K562 (cell line): ENCODE measurements at places on chromosomes 2 and 18. TPM values are rescaled to one million over a fixed set of nuclear protein-coding genes. Genes with fewer than 3 reads are reported as not detected.
A peak's percentile ranks its signal among the peaks of the same experiment; 100 is the strongest.

The MEP1B gene
- total RNA-seq = not detected in 2 replicates

DNA sequence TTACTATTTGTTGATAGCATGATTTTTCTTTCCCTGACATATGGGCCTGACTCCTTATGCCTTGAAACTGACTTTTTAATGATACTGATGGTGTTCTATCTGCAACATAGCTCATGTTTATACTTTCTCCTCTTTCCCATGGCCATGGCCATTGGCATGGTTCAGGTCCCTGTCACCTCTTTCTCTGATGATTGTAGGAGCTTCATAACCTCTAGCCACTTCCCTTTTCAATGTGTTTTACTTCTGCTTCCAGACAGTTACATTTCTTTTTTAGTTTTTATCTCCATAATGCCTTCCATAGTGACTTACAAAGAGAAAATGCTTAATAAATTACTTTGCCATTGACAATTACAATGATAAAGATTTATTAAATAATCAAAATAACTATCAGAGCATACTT lies 177.9 kb upstream of the SETBP1 start:
- no peak for DNase-seq
- H3K4me3 ChIP-seq = no peak overlapping the region
- no peak overlapping the region for H3K27ac ChIP-seq
- H3K4me1 ChIP-seq = no peaks in the 10 kb centered on the region
- no peaks in the 10 kb centered on the region for H3K36me3 ChIP-seq

DNA sequence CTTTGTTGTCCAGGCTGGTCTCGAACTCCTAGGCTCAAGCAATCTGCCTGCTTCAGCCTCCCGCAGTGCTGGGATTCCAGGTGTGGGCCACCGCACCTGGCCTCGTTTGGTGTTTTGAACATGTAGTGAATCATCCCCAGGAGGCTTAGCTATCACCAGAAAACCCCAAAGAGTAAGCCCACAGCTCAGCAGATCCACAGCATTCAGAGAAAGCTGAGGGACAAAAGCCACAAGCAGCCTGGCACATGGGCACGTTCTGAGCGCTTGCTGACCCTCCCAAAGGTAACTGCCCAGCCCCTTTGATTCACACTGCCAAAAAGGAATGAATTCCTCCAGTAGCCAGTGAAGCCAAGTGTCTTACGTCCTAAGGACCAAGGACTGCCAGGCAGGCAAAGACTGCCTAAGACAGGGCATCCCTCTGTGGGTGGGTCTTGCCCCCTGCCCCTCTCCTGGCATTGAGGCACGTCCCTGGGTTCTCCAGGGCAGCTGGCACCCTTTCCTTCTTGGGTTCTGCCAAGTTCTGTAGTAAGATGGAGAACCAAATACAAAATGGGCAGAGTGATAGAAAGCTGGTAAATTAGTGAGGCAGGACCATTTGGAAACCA lies 31.7 kb downstream of the MBP start:
- H3K27ac ChIP-seq = no peak overlapping the region
- DNase-seq = no peak
- no peaks in the 10 kb centered on the region for H3K4me1 ChIP-seq

- H3K27ac ChIP-seq = no peak overlapping the region
- H3K36me3 ChIP-seq = no peaks in the 10 kb centered on the region
- H3K4me1 ChIP-seq = no peaks in the 10 kb centered on the region
- peaks cover 16% of the 10 kb centered on the region; the same call in 2 of the 3 replicates for H3K27me3 ChIP-seq
- DNase-seq = no peak
These were observed 160.7 kb upstream of the HDAC4 start for GRCh38 chr2:239561446-239562001.

DNA sequence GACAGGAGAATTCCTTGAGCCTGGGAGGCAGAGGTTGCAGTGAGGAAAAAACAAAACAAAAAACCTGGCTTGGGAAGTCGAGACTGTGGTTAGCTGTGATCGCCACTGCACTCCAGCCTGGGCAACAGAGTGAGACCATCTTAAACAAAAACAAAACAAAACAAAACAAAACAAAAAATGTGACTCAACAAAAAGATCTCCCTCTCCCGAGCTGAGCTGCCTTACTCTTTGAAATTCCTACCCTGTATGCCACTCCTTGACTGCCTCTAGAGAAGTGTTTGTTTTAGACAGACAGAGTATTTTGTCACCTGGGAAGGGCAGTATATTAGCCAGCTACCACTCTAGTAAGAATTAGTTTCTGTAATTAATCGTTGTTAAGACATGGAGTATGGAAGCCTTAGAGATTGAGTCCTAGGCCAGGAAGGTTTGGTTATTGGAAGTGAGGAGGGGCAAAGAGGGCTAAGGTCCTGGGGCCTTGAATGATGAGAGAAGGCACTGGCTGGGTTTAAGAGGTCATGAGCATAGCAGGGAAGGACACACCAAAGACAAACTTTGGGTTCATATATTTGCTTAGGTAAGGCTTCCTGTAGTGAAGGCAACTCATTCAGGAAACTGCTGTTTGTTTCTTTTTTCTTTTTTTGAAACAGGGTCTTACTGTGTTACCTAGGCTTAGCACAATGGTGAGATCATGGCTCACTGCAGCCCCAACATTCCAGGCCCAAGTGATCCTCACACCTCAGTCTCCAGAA lies 56.0 kb downstream of the HAUS1 start:
- no peak overlapping the region; the same call in 2 of the 3 replicates for H3K27ac ChIP-seq
- H3K4me3 ChIP-seq = no peak overlapping the region
- no peak for DNase-seq
- H3K36me3 ChIP-seq = no peaks in the 10 kb centered on the region

GRCh38 chr18:46320297-46320696 lies 216.1 kb downstream of the HAUS1 start:
- peak; percentile 35 for DNase-seq
- no peak overlapping the region for H3K27ac ChIP-seq
- no peaks in the 10 kb centered on the region for H3K36me3 ChIP-seq
- H3K4me3 ChIP-seq = no peak overlapping the region
- H3K27me3 ChIP-seq = peaks cover 14% of the 10 kb centered on the region
- no peaks in the 10 kb centered on the region for H3K4me1 ChIP-seq

- H3K36me3 ChIP-seq = no peaks in the 10 kb centered on the region
- no peaks in the 10 kb centered on the region for H3K4me1 ChIP-seq
- peaks cover 10% of the 10 kb centered on the region; the same call in 2 of the 3 replicates for H3K27me3 ChIP-seq
- DNase-seq = no peak
- no peak overlapping the region for H3K4me3 ChIP-seq
These were observed 27.4 kb upstream of the MC5R start for GRCh38 chr18:13796515-13796914.

- H3K4me3 ChIP-seq = no peak overlapping the region
- H3K27ac ChIP-seq = no peak overlapping the region
- H3K27me3 ChIP-seq = no peaks in the 10 kb centered on the region
These were observed 98.6 kb upstream of the EPB41L5 start for GRCh38 chr2:119914266-119914665.

The ZNF804A gene
- total RNA-seq = 0.47 and 0.73 TPM in 2 replicates

The MLPH gene
- total RNA-seq = 0.22 and 0.65 TPM in 2 replicates

GRCh38 chr2:44535376-44535775 lies 173.6 kb downstream of the CAMKMT start:
- H3K4me3 ChIP-seq = no peak overlapping the region
- H3K27me3 ChIP-seq = no peaks in the 10 kb centered on the region
- DNase-seq = no peak
- no peaks in the 10 kb centered on the region for H3K4me1 ChIP-seq
- no peaks in the 10 kb centered on the region for H3K36me3 ChIP-seq
- no peak overlapping the region for H3K27ac ChIP-seq

DNA sequence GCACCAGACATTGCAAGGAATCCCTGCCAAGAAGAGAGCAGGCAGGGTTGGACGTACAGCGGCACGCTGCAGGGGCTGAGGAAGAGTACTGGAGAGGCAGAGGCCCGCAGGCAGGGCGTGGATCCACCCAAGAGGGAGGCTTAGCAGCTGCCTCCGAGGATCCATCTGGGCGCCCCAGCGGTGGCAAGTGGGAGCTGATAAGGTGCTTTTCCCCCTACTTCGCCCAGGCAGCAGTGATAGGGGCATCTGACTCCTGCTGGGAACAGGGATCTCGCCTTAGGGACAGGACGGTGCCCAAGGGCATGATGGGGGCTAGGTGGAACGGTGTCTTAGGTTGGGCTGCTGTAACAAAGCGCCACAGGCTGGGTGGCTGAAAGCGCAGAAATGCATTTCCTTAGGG lies 67.4 kb upstream of the HS6ST1 start:
- H3K36me3 ChIP-seq = no peaks in the 10 kb centered on the region
- H3K4me1 ChIP-seq = peaks cover 6% of the 10 kb centered on the region; the same call in 2 of the 3 replicates
- H3K27ac ChIP-seq = no peak overlapping the region
- H3K27me3 ChIP-seq = peaks cover 21% of the 10 kb centered on the region
- no peak overlapping the region for H3K4me3 ChIP-seq
- DNase-seq = no peak

GRCh38 chr2:117087535-117088291 lies 726.8 kb upstream of the DDX18 start:
- no peak overlapping the region for H3K4me3 ChIP-seq
- H3K36me3 ChIP-seq = no peaks in the 10 kb centered on the region
- no peak overlapping the region for H3K27ac ChIP-seq
- no peak for DNase-seq
- H3K4me1 ChIP-seq = no peaks in the 10 kb centered on the region

- H3K4me3 ChIP-seq = no peak overlapping the region
- no peaks in the 10 kb centered on the region for H3K36me3 ChIP-seq
- no peak for DNase-seq
- H3K4me1 ChIP-seq = peaks cover 3% of the 10 kb centered on the region; the same call in 1 of the 2 replicates
- peak overlapping the region; percentile 60 for H3K27ac ChIP-seq
These were observed 31.7 kb upstream of the EIF2AK3 start for GRCh38 chr2:88658881-88659537.

DNA sequence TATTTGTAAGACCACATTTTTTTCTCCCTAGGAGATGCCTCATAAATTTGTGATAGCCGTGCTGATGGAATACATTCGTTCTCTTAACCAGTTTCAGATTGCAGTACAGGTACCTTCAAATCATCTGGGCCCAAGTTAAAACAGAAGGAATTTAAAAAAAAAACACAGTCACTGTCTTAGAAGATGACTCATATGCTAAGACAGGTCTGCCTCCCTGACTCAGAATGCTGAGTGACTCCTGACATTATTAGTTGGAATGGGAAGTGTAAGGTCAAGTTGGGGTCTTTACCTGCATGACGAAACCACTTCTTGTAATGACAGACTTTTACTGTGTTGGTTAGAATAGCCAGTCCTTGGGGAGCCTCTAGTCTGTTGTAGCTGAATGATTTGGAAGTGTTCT lies 26.3 kb downstream of the RMC1 start:
- peak overlapping the region; percentile 95; the same call in 2 of the 3 replicates for H3K27ac ChIP-seq
- H3K27me3 ChIP-seq = no peaks in the 10 kb centered on the region
- peaks cover 14% of the 10 kb centered on the region for H3K4me1 ChIP-seq
- DNase-seq = peak; percentile 71

DNA sequence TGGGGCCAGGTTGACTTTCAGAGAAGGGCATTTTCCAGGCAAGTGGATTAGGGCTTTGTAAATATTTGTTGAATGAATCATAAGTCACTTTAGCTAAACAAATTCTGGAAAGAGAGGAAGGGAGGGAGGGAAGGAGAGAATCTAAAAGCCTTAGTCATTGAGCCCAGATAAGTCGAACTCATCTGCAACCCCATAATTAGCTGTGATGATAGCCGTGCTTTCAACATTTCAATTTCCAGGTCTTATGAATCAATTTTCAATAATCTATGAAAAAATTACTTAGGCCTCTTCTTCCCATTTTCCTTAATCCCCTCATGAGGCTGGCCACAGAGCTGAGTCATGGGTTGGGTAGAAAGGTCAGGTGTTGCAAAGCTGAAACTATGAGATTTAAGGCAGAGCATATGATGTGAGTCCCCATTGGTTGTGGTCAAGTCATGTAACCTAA lies 111.9 kb upstream of the MAPRE2 start:
- no peaks in the 10 kb centered on the region for H3K36me3 ChIP-seq
- no peak for DNase-seq
- no peaks in the 10 kb centered on the region for H3K4me1 ChIP-seq
- no peak overlapping the region for H3K4me3 ChIP-seq

The CTLA4 gene
- total RNA-seq = 0.11 and 0.40 TPM in 2 replicates

- H3K4me3 ChIP-seq = no peak overlapping the region
- no peaks in the 10 kb centered on the region for H3K27me3 ChIP-seq
- H3K4me1 ChIP-seq = peaks cover 39% of the 10 kb centered on the region
- no peaks in the 10 kb centered on the region for H3K36me3 ChIP-seq
These were observed 2.0 kb upstream of the DES start for GRCh38 chr2:219416235-219416602.

DNA sequence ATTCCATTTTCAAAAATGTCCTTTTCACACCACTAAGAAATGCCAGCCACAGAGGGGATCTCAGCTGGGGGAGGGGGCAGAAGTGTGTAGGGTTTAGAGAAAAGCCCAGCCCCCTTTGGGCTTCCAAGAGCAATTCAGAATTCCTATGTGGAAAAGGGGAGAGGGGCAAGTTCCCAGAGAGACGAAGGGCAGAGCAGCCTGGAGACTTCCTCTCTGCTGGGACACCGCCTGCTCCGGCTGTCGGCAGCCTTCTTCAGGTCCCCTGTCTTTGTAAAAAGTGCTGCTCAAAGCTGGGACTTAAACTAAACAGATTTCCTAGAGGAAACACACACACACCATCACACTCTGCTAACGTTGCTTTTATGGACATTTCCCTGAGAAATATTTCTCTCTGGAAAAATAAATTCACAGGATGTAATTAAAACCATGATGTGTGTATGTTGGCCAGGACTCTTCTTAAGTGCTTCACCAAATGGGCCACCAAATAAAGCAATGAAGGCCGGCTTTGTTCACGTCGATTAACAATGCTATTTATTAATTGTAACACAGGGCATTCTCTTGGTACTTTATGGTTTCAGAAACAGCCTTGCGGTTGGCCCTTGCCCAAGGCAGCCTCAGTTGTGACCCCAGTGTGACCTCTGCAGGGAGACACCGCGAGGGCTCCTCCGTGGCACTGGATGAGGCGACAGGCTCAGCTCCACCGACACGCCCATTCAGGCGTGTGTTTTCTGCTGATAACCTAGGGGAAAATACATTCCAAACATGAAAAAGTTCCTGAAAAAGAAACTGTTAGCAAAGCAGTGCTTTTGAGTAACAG lies 5.6 kb upstream of the ASB1 start:
- H3K27ac ChIP-seq = peak overlapping the region; percentile 87
- peak; percentile 82 for DNase-seq
- H3K36me3 ChIP-seq = no peaks in the 10 kb centered on the region
- H3K27me3 ChIP-seq = no peaks in the 10 kb centered on the region

- no peaks in the 10 kb centered on the region for H3K4me1 ChIP-seq
- H3K27me3 ChIP-seq = no peaks in the 10 kb centered on the region
- no peaks in the 10 kb centered on the region for H3K36me3 ChIP-seq
- H3K4me3 ChIP-seq = no peak overlapping the region
- H3K27ac ChIP-seq = no peak overlapping the region
These were observed 1217.0 kb upstream of the ZEB2 start for GRCh38 chr2:145736871-145737270.

DNA sequence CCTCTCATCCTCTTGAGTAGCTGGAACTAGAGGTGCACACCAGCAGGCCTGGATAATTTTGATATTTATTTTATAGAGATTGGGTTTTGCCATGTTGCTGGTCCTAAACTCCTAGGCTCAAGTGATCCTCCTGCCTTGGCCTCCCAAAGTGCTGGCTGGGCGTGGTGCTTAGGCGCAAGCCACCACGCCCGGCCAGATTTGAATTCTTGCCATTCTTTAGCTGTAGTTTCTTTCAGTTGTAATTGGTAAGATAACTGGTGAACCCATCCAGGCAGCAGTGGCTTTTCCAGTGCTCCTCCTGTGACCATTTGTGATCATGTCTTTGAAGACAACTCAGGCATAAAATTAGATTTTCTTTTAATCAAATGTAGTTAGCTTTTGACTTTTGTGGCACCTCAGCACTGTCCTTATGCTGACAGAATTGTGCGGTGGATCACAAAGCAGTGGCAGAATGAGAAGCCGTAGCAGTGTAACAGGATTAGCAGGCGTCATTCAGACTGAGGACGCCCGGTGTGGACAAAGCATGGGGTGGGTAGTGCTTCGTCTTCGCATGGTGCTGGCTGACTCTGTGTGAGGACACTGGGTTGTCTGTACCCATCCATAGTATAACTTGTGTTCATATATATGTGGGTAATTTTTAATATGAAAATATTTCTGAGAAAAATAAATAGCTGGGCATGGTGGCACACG lies 30.0 kb upstream of the TOGARAM2 start:
- no peaks in the 10 kb centered on the region for H3K27me3 ChIP-seq
- no peak for DNase-seq
- peaks cover 10% of the 10 kb centered on the region for H3K4me1 ChIP-seq
- no peak overlapping the region for H3K27ac ChIP-seq
